ENCODE measurements at places on chromosomes 12 and 14. TPM values are rescaled to one million over a fixed set of nuclear protein-coding genes. Genes with fewer than 3 reads are reported as not detected.

IL31 gene
- total RNA-seq = not detected

DNA sequence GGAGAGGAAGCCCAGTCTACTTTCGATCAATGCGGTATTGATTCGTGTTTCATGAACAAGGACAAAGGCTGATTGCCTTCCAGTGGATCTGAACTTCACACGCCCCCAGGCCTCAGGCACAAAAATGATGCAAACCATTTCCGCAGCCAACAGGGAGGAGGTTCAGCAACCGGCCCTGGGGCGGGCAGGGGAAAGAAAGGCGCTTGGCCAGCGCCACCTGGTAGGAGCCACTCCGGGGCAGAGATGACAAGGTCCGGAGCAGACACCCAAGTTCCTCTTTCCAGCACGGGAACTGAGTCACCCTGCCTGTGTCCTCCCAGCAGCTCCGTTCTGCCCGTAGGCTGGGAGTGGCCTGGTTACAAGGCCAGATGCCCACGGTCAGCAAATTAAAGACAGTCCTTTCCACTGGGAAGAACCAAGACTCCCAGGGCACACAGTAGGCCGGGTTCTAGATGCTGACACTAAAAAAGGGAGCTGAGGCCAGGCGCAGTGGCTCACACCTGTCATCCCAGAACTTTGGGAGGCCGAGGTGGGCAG is 136.3 kb downstream of the SCARB1 start:
- DNase-seq = no peak

- DNase-seq = no peak
Measured at GRCh38 chr12:131929581-131930456, 743 bp downstream of the PUS1 start.

DNA sequence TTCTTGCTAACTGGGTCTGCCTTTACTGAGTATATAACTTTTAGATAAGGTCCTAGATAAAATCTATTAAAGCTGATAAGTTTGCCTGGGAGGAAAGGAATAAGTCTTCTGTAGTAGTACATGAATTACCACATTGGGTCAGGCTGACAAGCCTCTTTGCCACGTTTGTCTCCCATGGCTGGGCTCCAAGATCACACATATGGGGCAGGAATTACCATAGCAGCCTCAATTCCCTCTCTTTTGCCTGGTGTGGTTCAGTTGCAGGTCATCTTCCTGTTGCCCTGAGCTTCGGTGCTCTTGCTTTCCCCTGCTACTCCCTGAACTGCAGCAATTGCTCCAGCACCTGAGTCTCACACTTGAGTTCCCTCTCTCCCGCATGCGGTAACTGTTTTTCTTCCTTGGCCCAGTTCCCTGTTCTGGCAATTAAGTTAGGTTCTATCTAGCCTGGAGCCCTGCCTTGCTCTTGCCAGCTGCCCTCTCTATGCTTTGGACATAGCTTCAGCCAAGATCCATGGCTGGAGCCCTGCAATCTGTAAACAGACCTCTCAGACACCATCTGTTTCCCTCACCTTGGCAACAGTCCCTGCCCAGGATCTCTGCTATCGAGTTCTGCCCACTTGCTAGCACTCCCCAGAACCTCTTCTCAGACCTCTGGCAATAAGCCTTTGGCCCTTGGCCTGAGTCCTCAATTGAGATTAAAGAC is 5.8 kb upstream of the GLT8D2 start:
- DNase-seq = peak; percentile 91

DNA sequence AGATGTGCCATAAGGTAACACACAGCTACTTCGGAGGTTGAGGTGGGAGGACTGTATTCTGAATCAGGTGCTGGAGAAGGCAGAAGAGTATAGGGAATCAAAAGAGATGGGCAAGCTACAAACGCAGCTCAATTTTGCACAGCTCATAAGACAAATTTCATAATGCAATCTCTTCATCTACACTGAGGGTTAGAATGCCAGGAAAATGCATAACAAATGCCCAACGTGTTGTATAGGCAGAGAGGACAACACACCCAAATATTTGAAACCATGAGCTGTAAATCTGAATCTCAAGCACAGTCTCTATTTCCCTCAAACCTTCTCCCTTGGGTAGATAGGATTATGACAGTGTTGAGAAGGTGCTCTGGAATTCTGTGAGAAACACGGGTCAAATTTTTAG is 263.1 kb upstream of the FOXN3 start:
- no peak for DNase-seq

- no peak for DNase-seq
Measured at GRCh38 chr12:93302331-93303229, 75.1 kb upstream of the NUDT4 start.

DNA sequence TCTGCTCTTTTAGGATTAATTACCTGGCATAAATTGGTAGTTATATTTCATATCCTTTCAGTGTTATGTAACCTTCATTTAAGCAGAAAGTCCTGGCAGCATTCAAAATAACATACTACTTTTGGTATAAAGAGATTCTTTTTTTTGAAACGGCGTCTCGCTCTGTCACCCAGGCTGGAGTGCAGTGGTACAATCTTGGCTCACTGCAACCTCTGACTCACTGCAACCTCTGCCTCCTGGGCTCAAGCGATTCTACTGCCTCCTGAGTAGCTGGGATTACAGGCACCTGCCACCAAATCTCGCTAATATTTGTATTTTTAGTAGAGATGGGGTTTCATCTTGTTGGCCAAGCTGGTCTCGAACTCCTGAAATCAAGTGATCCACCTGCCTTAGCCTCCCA is 9.2 kb downstream of the KTN1 start:
- DNase-seq = no peak

GRCh38 chr14:95452893-95453712 is 63.3 kb downstream of the SYNE3 start:
- DNase-seq = no peak

DNA sequence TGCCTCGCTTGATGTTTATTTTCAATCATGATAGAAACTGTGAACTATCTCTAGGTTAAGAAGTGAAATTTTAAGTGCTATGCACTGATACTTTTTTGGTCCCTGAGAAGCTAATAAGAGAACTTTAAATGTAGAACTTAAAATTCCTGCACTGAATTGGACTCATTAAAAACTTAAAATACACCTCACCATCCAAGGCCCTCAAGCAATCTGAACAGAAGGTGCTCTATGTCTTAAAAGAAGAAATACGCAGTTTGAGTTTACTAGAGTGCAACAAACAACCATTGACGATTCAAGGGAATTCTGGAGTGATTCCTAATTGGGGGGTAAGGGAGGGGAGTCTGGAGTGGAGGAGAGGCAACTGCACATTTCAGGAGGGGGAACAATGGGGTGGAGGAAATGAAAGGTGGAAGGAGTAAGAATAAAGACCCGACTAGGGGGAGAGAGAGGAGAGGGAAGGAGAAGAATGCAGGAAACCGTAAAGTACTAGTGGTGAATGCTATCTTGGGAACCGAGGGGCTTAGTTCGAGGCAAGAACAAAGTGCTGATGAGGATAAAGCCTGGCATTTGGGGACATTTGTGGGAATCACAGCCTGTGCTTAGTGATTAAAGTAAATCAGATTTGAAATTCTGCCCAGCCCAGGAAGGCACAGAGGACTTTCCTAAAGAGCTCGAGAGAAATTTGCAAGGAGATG is 389.7 kb downstream of the AACS start:
- DNase-seq = no peak

DNA sequence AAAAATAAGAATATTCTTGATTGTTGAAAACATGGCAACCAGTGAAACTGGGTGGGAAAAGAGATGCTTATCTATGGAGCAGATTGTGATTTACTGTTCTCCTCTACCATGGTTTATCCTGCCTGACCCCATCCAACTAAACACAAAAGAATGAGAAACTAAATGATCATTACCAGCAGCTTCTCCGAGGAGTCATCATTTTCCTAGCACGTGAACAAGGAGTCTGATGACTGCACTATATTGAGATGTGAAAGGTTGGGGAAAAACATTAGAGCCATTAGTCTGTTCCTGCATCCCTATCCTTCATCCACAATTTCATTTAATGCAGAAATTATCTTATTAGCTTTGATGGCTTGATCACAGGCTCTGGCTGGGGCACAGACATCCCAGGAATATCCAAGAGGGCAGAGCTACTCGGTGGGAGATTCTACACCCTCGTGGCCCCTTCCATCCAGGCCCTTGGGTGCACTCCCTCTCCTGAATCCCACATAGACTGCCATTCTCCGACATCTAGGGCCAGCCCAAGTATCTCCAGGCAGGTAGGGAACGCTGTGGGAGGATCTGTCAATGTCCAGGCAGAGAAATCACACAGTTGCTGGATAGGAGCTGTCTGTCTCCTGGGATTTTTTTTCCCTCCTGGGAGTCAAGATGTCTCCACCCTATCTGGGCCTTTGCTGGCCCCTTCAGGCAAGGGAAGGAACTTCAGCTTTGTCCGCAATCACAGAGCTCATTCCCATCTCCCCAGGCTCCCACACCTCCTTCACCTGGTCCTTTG is 43.3 kb upstream of the DHRS4 start:
- no peak for DNase-seq

ABCC9 gene
- total RNA-seq = 23.4 TPM

DUSP6 gene
- total RNA-seq = 18.4 TPM

- no peak for DNase-seq
Measured at GRCh38 chr12:64746663-64747062, 12.5 kb downstream of the GNS start.

DNA sequence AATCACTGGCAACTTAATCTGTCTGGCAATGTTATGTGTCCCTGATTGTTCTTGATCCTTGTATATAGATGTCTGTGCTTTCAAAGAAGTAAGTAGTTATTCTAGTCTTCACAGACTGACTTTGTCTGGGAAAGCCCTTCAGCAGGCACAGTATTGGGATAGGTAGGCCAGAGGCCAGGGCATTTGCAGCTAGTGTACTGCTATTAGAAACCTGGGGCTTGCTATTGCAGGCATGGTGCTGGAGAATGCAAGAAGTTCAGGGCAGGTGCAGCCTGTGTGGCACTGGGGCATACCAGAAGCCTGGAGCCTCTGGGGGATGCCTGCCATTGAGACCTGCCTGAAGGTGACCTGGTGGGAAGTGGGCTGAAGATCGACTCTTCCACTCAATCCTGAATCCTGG is 96.3 kb downstream of the TMTC3 start:
- no peak for DNase-seq

DNA sequence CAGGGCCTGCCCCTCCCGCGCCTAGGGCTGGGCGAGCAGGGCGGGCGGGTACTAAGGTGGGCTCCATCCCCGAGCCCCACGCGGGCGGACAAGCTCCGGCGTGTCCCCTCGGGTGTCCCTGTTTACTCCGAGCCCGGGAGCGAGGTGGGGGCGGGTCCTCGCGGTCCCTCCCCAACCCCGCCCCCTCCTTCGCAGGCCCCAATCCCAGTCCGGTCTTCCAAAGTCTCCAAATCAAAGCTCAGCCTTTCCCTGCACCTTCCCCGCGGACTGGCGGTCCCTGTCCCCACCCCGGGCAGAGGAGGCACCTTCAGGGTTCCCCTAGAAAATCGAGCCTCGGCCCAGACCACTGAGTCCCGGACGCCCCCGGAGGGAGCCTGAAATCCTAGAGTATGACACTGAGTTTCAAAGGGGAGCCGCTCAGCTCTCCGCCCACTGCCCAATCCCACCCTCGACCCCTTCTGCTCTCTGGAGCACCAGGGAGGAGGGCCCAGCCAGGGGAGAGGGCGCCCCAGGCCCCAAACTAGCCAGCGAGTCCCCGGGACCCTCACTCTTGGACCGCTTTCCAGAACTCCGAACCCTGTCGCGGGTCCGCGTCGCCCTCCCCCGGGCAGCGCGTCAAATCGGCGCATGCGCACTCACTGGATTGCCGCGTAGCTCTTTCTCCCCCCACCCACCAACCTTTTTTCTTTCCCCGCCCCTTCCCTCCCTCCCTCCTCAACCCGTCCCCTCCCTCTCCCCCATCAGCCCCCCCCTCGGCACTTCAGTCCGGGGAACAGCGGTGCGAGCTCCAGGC is at the start of gene LRP1:
LRP1 (plus strand) TSS at position 758 of the 793 bp plus-strand sequence. CDS start 482 bp downstream, outside the sequence.
- DNase-seq = peak; percentile 82

DNA sequence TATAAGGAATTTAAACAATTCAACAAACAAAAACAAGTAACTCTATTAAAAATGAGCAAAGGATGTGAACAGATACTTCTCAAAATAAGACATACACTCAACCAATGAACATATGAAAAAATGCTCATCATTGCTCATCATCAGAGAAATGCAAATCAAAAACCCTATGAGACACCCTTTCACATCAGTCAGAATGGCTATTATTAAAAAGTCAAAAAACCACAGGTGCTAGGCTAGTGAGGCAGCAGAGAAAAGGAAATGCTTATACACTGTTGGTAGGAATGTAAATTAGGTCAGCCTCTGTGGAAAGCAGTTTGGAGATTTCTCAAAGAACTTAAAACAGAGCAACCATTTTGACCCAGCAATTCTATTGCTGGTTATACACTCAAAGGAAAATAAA is 52.0 kb downstream of the NAV3 start:
- DNase-seq = no peak

TMEM179 gene
- total RNA-seq = not detected

- DNase-seq = no peak
Measured at GRCh38 chr12:66055837-66056319, 74.7 kb downstream of the LLPH start.

GRCh38 chr14:68384335-68384734 is 408.5 kb downstream of the ZFP36L1 start:
- DNase-seq = no peak

BHLHE41 gene
- 78.6 TPM for total RNA-seq

PSMC1 gene
- total RNA-seq = 74.6 TPM

DIO3 gene
- 3.6 TPM for total RNA-seq

DNA sequence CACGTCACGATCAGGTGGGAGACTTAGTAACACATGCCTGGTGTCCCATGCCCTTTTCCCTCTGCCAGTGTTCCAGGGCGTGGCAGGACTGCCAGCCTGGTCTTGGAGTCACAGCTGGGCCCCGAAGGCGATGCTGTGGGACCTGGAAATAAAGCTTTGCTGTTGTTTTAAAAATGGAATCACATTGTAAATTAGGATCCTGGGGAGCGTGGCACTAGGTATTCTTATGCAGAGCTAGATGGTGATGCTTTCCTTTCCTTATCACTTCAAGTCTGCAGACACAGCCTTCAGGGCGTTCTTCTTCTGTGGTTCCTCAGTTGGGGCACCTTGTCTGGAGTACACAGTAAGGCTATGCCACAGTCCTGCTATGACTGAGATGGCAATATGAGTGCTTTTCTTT is 64.6 kb downstream of the BICD1 start:
- no peak for DNase-seq

KCNJ8 gene
- total RNA-seq = 11.5 TPM

DNA sequence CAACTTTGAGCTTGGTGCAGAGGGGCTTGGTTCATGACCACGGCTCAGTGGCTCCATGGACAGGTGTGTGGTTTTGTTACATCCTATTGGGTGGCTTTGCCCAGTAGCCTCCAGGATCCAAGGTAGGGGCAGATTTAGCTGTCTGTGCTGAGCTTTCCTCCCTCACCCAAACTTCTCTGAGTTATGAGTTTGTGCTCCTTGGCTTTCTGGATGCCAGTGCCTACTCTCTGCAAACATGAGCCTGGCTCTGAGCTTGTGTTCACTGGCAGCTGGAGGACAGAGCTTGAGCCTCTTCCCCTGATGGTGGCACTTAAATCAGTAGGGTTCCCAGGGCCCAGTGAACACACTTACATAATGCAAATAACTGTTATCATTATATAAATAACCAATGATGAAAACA is 45.3 kb upstream of the HECTD1 start:
- no peak for DNase-seq

GRCh38 chr12:128660532-128661225 is 163.1 kb downstream of the SLC15A4 start:
- no peak for DNase-seq
